Hypothalamus (tissue), 51 donors: ENCODE measurements at places on chromosomes 11 and 22.

DNA sequence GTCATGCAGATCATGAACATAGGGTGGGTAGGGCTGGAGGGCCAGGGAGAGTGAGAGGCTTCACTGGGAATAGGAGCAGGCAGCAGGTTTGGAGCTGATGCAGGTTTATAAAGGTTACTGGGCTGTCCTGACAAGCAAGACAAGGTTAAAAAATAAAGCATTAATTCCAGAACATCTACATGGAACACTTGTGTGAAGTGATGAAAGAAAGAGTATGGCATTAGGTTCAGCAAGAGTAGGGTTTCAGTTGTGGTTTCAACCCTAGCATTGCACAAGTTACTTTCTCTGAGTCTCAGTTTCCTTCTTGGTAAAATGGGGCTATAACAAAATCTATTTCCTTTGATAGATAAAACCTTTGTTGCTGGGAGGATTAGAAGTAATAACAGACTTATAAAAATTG, 114.6 kb upstream of the SESN3 start:
- DNase-seq: no peak

DNA sequence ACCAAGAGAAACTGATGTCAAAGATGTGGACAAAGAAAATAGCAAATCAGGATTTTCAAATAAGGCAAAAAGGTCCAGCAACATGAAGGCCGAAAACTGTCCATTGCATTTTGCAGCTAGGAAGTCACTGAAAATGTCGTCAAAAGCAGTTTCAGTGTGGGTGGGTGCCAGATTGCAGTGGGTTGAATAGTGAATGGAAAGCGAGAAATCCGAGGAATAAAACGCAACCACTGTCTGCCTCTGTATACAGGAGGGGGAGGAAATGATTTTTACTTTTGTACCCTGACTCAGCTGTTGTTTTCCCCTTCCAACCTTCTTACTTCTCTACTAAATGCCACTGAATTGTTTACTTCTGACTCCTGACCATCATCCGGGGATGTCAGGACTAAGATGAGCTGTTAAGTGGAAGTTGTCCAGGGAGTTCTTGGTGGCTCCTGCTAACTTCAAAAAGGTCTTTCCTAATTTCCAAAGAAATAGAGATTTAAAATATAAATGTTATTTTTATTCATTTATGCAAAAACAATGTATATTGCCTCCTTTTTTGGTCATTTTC, 64.9 kb upstream of the BIRC3 start:
- no peak for DNase-seq

DNA sequence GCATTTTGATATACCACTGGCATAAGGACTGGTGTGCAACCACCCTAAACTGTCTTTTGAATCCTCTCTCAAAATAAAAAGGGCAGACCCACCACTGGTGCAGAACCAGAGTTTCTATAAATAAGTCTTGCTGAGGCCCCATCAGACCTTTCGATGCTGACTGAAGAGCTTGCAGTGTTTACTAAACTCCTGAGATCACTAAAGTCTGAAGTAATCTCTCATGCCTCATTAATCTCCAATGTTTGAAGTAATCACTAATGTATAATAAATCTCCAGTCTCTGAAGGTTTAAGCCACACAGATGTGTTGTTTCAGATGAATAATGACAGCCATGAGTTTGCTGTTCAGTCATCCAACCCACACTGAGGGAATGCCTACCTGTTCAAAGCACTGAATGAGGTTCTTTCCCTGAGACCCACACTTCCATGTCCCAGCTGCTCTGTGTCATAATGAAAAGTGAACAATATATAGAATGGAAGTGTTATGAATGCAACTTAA, 50.6 kb upstream of the DEUP1 start:
- no peak for DNase-seq

DNA sequence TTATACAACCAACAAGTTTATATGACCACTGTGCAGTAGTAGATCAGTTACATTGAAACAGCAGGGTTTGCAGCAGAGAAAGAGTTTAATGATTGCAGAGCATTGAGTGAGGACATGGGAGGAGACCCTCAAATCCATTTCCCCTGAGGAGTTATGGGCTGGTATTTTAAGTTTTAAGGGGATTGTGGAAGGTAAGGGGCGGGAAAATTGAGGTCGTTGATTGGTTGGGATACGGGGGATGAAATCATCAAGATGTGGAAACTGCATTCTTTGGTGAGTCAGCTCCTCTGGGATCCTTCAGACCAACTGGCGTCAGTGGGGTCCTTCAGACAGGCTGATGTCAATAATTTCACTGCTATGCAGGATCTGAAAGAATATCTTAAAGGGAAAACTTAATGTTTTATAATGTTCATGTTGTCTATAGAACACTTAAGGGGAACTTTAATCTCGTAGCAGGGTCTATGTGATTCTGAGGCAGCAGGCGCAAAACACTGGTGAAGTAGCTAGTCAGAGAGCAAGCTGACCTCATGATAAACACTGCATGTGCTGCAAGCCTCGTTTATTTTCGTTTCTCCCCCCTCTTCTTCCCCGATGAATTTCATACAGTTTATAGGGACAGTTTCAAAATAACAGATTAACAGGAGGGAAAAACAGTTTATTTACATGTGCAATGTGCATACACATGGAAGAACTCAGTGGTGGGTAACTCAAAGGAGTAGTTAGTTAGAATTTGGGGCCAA, 17.4 kb upstream of the BACE1-AS start:
- DNase-seq: no peak
